ENCODE measurements at places on chromosomes 11 and 22. TPM values are rescaled to one million over a fixed set of nuclear protein-coding genes. Genes with fewer than 3 reads are reported as not detected.

GRCh38 chr22:47165338-47166032 lies 403.0 kb downstream of the TBC1D22A start:
- no peak for DNase-seq

Gene TMEM218
- total RNA-seq = 22.7 TPM

Gene SLC7A4
- total RNA-seq = not detected

DNA sequence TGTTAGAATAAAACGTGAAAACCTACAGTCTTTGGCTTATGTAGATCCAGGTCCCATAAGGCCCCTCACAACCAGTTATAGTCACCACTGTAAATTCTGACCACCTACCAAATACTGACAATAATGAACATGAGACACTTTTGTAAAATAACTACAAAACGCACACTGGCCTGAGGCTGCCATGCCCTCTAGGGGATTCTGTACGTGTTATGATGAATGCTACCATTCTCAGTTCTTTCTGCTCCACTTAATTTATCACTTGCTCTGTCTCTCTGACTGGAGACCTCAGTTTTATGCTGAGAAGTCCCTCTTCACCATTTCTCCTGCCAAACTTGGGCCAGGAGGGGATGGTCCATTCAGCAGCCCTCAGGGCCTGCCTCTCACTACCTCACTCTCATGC lies 18.7 kb upstream of the TMPRSS5 start:
- DNase-seq = no peak

DNA sequence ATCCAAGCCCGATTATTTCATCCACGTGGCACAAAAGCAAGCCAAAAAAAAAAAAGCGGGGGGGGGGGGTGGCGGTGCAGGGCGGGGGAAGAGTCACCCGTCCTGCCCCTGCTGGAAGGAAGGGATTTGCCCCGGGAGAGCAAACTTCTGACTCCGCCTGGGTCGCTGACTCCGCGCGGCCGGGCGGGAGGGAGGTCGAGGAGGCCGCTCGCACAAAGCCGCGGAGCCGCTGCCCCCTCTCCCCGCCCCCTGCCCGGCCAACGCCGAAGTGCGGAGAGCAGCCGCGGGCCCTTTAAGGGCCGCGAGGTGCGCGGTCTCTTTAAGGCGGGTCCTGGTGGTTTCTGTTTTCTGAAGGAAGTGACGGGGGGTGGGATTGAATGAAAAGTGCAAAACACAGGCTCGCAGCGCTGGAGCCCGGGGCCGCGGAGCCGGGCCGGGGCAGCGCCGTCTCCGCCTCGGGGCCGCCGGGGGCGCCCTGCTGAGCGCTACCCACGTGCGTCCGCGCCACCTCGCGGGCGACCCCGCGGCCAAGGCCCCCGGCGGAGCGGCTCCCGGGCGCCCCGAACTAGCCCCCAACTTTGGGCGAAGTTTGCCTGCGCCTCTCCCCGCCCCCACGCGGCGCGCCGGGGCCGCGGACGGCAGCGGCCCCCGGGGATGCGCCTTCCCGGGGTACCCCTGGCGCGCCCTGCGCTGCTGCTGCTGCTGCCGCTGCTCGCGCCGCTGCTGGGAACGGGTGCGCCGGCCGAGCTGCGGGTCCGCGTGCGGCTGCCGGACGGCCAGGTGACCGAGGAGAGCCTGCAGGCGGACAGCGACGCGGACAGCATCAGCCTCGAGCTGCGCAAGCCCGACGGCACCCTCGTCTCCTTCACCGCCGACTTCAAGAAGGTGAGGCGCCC lies at the start of gene OAF:
Gene OAF (plus strand): TSS at position 407 of the 896 bp plus-strand sequence. CDS start 248 bp downstream, at position 655.
- DNase-seq = peak; percentile 96

DNA sequence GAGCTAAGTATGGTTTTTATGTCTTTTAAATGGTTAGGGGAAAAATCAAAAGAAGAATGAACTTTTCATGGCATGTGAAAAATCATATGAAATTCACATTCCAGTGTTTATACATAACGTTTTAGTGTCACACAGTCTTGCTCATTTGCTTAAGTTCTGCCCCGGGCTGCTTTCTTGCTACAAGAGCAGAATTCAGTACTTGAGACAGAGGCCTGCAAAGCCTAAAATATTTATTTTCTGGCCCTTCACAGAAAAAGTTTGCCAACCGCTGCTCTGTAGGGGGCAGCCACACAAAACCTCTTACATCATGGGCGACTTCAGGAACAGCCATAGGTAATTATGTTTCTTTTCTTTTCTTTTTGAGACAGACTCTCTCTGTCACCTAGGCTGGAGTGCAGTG lies 1.0 kb upstream of the ATG2A start:
- DNase-seq = peak; percentile 25

- DNase-seq = no peak
Measured at GRCh38 chr11:122523846-122524805, 131.4 kb upstream of the UBASH3B start.

DNA sequence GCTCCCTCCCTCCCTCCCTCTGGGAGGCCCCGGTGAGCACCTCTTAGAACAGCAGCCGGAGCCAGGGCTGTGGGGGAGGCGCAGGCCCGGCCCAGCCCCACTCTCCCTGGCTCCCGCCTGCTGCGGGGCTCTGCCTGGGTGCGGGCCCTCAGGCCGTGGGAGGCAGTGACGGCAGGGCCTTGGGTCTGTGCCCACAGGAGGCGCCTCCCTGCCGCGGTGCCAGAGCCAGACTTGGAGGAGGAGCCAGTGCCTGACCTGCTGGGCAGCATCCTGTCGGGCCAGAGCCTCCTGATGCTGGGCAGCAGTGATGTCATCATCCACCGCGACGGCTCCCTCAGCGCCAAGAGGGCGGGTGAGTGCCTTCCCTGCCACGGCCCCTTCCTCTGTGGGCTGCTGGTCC lies 9.5 kb downstream of the IRF7 start:
- no peak for DNase-seq

Gene KRTAP5-9
- total RNA-seq = not detected

DNA sequence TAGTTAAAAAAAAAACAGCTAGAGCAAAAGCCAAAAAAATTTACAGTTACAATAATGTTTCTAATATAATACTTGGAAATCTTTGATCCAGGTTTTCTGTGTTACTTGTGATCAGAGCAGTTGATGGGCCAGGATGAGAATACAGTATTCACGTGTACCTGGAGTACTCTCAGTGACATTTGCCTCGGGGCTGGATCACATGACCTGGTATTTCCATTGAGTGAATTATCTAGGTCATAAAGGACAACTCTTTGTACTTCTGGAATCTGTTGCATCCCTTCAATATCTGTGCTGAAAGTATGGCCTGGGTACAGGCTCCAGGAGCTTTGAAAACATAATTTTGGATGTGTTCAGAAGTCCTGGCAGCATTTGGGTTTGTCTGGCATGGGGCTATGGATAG lies 93.5 kb downstream of the GRAMD1B start:
- no peak for DNase-seq

- DNase-seq = peak; percentile 83
Measured at GRCh38 chr11:71927820-71928736, at the start of gene XNDC1N. XNDC1N (minus strand) TSS chr11:71928594; CDS start chr11:71923353, 5,241 bp downstream.

Gene HPX
- total RNA-seq = not detected

GRCh38 chr22:27867085-27867952 lies 51.7 kb downstream of the PITPNB start:
- DNase-seq = no peak

Gene BIK
- total RNA-seq = 2.1 TPM

Gene OR5B21
- total RNA-seq = not detected

- DNase-seq = no peak
Measured at GRCh38 chr11:108698844-108699642, 34.2 kb downstream of the DDX10 start.

Gene SMC1B
- not detected for total RNA-seq

GRCh38 chr22:40040927-40041326 lies 46.2 kb downstream of the FAM83F start:
- DNase-seq = no peak

DNA sequence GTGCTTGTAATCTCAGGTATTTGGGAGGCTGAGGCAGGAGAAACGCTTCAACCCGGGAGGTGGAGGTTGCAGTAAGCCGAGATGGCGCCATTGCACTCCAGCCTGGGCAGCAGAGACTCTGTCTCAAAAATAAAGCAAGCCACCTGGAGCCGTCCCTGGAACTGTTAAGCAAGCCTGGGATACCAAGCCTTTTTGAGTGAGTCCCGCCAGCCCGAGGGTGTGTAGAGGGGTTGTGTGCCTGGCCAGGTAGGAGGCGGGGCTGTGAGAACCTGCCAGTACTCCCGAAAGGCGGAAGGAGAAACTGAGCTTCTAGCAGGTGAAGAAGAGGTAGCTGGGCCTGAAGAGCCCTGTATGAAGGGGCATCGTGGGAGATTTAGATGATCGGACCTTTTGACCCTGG lies 52.4 kb downstream of the TRIOBP start:
- no peak for DNase-seq

DNA sequence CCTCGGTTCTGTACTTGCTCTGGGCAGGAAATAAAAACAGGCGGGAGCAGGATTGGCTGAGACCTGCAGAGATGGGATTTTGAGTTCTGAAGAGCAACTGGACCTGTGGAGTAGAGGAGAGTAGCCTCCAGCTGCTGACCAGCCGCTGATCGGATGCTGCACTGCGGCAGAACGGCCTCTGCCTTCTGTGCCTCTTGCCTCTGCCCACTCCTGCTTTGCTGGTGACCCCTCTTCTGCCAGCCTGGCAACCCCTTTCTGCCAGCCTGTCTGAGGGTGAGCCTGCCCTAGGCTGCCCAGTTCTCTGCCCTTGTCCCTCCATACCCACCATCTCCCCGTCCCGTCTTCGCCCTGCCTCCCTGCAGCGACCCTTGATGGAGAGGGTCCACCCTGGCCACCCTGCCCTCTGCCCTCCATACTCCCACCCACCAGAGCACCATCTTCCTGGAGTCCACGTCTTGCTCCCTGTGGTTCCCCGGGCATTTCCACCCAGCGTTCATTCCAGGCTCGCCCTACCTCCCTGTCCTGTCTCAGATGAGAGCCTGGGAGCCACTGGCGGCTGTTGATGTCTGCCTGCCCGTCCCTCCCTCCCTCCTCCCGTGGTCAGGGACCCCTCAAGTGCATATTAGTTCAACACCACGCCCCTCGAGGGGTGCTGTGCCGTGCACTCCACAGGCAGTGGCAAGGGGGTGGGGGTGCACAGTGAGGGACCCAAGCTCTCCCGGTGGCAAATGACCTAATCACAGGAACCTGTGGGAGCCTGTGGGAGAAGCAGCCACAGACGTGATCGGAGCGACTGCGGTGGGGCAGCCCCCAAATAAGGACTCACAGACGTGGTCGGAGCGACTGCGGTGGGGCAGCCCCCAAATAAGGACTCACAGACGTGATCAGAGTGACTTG lies 863.3 kb downstream of the TBC1D22A start:
- DNase-seq = no peak

DNA sequence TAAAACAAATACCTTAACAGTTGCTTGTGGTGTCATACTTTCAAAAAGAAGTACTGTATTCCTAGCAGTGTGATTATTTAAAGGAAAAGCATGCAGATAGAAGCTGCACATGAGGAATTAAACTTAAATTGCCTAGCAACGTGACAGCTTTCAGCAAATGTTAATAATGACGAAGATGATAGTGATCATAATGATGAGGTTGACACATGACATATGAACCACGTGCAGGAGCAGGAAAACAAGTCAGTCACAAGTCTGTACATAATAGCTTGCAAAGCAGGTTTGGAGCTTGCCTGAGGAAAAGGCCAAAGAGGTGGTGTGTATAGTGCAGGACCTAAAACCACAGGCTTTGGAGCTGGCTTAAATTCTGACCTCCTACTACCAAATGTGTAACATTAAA lies 30.6 kb upstream of the PIK3C2A start:
- no peak for DNase-seq

Measured in H7 (cell line).